ENCODE measurements at places on chromosomes 13 and 19.
A peak's percentile ranks its signal among the peaks of the same experiment; 100 is the strongest.

DNA sequence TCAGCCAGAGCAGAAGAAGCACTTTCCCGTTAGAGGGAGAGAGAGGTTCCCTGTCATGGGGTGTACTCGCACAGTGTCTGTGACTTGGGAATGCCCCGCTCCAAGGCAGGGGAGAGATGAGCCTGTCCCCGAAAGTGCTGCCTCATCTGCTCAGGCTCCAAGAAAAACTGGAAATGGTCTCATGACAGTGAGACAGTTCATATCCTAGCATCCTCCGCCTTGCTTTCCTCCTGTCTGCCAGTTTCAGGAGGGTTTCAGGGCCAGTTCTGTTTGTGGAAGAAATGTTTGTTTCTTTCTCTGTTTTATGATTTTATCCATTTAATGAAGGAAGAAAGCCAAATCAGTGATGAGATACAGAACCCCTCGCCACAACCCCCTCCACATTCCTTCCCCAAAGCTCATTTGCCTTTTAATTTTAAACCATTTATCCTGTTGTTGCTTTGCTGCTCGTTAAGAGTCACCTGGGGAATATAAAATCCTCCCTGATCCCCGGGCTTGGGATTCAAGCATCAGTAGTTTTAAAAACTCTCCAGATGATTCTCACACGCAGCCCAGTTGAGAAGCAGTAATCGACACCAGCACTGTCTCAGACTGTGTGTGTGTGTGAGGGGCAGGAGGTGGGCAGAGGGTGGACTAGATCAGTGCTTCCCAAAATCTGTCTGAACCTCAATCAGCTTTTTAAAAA is 144.6 kb upstream of the UBL3 start:
- DNase-seq: no peak

DNA sequence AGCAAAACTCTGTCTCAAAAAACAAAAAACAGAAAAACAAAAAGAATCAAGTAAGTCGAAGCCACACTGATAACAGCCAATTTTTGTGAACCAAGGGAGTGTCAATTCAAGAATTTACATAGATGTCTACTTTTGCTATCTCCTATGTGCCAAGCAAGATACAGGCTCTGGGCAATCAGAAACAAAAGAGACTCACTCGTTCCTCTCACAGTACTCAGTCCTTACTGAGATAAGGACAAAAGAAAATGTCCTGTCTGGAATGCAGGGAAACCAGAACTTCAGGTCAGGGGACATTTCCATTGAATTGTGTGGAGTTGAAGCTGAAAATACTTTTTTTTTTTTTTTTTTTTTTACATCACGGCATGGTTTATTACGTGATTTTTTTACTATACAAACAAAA is 53.0 kb downstream of the NLRP12 start:
- DNase-seq: no peak

DNA sequence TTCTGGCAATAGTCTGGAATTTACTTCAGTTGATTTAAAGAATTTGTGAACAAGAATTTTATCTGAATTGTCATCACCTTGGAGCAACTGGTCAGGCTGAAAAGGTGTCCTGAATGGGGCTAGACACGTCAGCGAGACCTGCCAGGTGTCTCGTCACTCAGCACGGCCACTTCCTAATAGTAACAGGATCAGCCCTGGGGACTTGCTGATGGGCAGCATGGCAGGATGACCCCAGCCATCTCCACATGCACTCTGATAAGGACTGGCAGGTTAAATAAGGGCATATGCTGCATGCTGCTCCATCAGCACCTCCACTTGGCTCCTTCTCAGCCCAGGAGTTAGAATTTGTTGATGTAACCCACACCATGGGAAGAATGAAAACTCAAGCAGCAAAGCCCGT is 224.2 kb downstream of the FOXO1 start:
- peak; percentile 9 for DNase-seq

DNA sequence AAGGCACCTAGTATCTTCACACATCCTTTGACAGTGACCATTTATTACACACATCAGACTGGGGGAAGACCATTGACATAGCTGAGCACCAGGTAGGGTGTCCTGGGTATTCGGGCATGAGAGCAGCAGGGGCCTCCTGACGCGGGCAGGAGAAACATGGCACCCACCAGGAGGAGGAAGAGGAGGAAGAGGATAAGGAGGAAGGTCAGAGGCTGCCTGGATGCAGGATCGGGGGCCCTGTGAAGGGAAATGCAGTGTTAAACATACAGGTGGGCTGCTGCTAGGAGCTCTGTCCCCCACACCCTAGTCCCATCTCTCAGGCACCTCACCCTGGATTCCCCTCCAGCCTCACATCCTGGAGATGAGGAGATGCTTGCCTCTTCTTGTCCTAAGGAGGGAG is 5.3 kb downstream of the SYNE4 start:
- no peak for DNase-seq

DNA sequence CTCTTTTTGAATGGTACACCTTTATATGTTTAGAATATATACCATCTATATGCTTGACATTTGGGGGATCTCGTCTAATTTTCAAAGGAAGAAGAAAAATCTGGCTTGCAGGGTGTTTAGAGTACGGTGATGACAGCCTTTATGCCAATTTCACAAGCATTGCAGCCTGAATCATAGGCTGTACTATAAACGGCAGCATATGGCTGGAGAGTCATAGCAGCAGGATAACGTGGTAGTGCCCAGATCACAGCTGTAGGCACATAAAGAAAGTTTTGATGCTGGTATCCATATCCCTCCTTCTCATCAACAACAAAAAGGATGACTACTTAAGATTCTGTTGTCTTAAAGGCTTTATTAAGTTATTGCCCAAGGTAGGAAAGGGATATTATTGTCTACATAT is 253.0 kb downstream of the PCDH9 start:
- DNase-seq: no peak

DNA sequence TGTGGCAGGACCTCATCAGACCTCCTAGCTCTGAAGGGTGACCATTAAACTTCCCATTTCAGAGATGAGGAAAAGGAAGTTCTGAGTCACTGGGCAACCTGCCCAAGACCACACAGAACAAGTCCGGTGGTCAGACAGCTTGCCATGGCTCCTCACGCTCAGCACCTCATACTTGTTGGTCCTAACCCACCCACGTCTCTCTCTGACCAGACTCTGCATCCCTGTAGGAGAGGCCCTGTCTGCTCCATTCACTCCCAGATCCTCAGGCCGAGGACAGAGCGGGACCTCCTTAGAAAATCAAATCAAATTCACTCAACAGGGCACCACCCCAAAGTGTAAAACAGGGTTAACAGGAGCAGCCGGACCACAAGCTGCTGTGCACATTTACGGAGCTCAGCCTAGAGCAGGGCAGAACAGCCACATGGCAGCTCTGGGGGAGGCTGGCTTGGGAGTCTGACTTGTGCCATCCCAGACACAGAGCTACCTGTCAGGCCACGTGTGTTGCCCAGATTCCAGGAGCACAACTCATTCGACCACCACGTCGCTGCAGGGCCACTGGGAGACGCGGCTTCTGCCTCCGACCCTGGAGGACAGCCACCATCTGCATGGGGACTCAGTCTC is 1.7 kb downstream of the MIER2 start:
- DNase-seq: peak; percentile 98

Data from endothelial cell of umbilical vein (primary cell).